ENCODE measurements at places on chromosomes 16 and 17. TPM values are rescaled to one million over a fixed set of nuclear protein-coding genes. Genes with fewer than 3 reads are reported as not detected.

The CLEC18B gene
- not detected for total RNA-seq

The CCL13 gene
- total RNA-seq: not detected

The ENPP7 gene
- total RNA-seq: not detected

The SYNGR3 gene
- total RNA-seq: 1.1 TPM

The ARHGDIG gene
- total RNA-seq: not detected

The KRTAP17-1 gene
- total RNA-seq: not detected

The SERPINF2 gene
- total RNA-seq: not detected

The NPW gene
- 1.4 TPM for total RNA-seq

The NUP93 gene
- 81.6 TPM for total RNA-seq

The TNFRSF17 gene
- total RNA-seq: not detected

The IL34 gene
- 2.3 TPM for total RNA-seq

The CLEC10A gene
- not detected for total RNA-seq

The OTOA gene
- total RNA-seq: not detected

The PRSS33 gene
- total RNA-seq: not detected

The QRICH2 gene
- 0.58 TPM for total RNA-seq

The NT5C3B gene
- 45.3 TPM for total RNA-seq

The NEUROD2 gene
- total RNA-seq: not detected

The RAD51C gene
- 20.2 TPM for total RNA-seq

The KIF1C gene
- 54.8 TPM for total RNA-seq

The UTS2R gene
- not detected for total RNA-seq
